ENCODE measurements at places on chromosomes 4 and X. TPM values are rescaled to one million over a fixed set of nuclear protein-coding genes. Genes with fewer than 3 reads are reported as not detected.

DNA sequence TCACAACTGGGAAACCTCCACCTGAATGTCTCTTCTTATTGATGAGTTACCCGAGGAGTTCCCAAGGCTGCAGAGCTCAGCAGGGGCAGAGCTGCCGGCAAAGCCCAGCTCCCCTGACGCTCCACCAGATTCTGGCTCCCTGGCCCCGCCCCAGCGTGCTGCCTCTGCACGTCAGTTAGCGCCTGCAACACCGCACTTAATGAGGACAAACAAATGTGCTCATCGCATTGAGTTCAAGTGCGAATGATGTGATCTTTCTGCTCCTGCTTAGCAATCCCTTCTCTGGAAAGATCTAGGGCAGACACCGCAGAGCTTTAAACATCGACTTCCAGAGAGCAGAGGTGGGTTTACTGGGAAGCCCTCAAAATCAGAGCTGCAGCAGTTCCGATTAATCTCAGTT, 55.5 kb upstream of the FBXW7 start:
- peaks cover 6% of the 10 kb centered on the region for H3K4me1 ChIP-seq
- H3K4me3 ChIP-seq, result peak overlapping the region; percentile 45
- no peaks in the 10 kb centered on the region for H3K27me3 ChIP-seq
- peak; percentile 96 for DNase-seq

POF1B gene
- not detected for total RNA-seq

- H3K27ac ChIP-seq, result no peak overlapping the region
- H3K4me3 ChIP-seq, result no peak overlapping the region
Measured at GRCh38 chr4:72207196-72207595, 175.4 kb downstream of the NPFFR2 start.

DNA sequence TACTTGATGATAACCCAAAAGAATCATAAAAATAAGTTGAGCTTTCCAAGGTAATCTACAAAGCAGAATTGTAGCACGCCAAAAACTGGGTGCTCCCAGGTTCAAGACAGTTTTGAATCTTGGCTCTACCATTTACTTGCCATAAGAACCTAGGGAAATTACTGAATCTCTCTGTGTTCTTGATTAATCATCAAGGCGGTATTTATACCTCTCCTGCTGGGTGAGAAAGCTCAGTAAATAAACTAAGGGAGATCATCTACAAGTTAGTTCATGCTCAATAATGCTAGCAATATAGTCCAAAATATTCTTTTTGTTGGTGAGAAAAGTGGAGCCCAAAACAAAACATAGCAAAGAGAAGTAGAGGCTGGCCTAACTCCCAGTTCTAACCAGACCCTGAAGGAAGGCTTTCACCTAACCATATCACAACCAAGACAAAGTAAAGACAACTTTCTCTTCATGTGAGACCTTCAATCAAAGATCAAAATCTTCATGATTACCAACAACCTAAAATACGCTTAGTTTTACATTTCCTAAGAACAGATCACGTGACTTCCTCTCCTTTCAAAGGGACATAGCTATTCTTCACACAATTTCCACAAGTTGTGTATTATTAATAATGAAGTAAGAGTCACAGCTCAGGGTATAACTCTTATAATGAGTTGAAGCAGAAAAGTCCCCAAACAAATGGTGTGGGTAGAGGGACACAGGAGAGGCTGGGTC, 34.4 kb downstream of the TNIP3 start:
- no peaks in the 10 kb centered on the region for H3K27me3 ChIP-seq
- H3K4me1 ChIP-seq, result peaks cover 4% of the 10 kb centered on the region
- H3K27ac ChIP-seq, result no peak overlapping the region
- no peak overlapping the region for H3K4me3 ChIP-seq
- DNase-seq, result no peak
- H3K36me3 ChIP-seq, result no peaks in the 10 kb centered on the region

DNA sequence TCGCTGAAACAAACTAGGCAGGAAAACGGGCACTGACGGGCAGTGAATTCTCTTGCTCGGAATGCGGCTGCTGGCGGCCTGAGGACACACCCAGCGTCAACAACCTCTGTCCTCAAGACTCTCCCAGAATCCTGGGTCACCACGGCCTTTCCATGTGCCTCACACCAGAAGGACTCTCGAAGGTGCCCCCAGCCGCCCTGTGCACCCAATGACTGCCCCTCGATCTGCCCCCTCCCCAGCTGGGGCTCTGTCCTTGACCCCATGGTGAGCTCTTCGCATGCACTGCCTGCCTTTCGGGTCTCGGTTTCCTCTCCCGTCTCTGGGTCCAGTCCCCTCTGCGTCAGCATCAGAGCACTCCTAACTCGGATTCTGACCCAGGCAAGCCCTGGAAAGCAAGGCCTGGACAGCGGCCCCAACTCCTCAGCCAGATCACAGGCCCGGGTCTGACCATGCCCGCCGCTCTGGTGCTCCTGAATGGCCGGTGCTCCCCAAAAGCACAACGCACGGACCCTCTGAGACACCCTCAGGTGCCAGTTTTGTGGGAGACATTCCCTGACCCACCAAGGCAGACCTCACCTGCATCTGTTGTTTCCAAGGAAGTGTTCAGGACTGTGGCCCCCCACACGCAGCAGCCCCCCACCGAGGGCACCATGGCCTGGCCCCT, 56.0 kb downstream of the ACOX3 start:
- H3K27me3 ChIP-seq, result no peaks in the 10 kb centered on the region
- no peak overlapping the region for H3K27ac ChIP-seq
- no peak for DNase-seq
- peaks cover 73% of the 10 kb centered on the region for H3K36me3 ChIP-seq
- H3K4me1 ChIP-seq, result no peaks in the 10 kb centered on the region
- no peak overlapping the region for H3K4me3 ChIP-seq

DNA sequence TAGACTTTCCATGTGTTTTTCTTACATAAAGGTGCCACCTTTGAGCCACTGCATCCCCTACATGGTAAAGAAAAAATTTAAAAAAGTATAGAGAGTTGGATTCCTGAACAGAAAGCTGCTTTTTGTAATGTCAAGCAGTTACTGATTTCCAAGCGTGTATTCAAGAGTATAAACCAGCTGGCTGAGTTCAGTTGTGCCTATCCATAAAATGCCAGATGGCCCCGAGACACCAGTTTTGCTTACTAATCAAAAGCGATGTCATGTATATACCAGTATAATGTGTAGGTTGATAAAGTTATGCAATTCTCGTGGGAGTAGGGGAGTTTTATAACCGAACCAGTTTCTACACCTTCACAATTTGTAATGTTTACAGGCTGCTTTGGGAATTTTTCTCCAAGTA, 26.2 kb upstream of the PNPLA4 start:
- no peaks in the 10 kb centered on the region for H3K4me1 ChIP-seq
- DNase-seq, result no peak

LRIT3 gene
- 1.7 TPM for total RNA-seq

- H3K27me3 ChIP-seq, result no peaks in the 10 kb centered on the region
- DNase-seq, result no peak
- H3K36me3 ChIP-seq, result no peaks in the 10 kb centered on the region
- H3K4me3 ChIP-seq, result no peak overlapping the region
- no peak overlapping the region for H3K27ac ChIP-seq
Measured at GRCh38 chr4:179112441-179113170, 1670.4 kb upstream of the AGA start.

DNA sequence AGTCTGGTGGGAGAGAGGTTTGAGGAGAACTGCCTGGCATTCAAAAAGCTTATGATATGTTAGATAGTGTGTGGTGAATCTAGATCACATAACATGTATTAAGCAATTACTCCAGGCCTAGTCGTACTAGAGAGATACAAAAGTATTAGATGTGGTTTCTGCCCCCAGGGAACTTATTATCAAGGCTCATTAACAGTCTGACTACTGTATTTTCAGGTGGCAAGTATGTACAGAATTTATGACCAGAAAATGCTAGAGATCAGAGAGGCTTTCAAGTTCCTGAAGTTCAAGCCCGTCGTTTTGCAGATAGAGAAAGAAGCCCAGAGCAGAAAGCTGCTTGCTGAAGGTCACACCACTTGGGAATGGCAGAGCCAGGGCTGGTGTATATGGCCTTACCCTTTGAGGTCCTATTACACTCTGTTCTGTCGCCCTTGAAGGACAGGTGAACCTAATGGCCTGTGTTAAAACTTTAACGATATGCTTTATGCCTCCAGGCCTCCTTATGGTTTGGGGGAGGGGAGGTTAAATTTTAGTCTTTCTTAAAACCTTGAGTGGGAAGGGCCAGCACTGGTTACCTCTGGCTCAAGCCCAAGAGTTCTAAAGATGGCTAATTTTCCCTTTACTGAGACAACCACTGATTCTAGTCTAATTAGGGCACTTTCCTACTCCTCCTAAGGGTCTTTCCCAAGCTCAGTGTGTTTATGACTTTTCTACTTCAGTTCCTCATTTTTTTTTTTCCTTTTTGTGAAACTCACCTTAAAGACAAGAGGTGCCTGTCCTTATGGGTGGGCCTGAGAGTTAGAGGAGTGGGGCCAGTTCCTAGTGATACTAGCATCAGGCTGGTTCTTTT, 19.9 kb downstream of the TMEM164 start:
- H3K27me3 ChIP-seq, result no peaks in the 10 kb centered on the region
- no peak for DNase-seq
- H3K36me3 ChIP-seq, result no peaks in the 10 kb centered on the region
- H3K4me3 ChIP-seq, result no peak overlapping the region

PASD1 gene
- total RNA-seq, result not detected

DNA sequence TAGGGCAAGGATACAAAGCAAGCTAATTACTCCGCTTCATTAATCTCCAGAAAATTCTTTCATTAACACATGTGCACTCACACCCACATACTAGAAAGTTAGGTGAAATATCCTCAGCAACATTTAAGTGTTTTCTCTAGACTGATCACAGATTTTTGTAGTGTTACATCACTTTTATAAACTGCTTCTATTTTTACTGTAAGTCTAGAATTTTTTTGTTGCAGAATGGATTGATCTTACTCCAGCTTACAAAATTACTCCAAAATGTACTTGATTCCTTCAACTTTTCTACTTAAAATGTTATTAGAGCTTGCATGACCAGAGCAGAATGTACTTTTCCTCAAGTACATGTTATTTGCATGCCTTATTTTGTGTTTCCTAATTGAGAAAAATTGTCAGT, 2325.2 kb downstream of the PCDH7 start:
- no peaks in the 10 kb centered on the region for H3K4me1 ChIP-seq
- no peak overlapping the region for H3K4me3 ChIP-seq
- H3K27me3 ChIP-seq, result no peaks in the 10 kb centered on the region
- no peaks in the 10 kb centered on the region for H3K36me3 ChIP-seq
- DNase-seq, result no peak

DNA sequence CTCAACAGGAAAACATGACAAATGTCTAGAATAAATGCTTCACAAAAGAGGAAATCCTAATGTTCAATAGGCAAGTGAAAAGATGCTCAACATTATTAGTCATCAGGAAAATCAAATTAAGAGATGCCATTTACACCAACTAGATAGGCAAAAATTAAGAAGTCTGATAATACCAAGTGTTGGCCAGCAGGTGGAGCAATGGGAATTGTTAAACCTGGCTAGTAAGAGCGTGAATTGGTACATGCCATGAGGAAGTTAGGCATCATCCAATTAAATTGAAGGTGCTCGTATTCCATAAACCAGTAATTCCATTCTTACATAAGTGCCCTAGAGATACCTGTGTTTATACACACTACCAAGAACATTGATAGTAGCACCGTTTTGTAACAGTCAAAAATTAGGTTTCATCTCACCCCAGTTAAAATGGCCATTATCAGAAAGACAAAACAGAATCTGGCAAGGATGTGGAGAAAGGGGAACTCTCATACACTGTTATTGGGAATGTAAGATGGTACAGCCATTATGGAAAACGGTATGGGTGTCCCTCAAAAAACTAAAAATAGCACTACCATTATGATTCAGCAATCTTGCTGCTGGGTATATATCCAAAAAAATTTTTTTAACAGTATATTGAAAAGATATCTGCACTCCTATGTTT, 14.0 kb upstream of the ZCCHC18 start:
- H3K4me1 ChIP-seq, result no peaks in the 10 kb centered on the region
- H3K27ac ChIP-seq, result no peak overlapping the region
- no peaks in the 10 kb centered on the region for H3K36me3 ChIP-seq
- H3K27me3 ChIP-seq, result no peaks in the 10 kb centered on the region

DNA sequence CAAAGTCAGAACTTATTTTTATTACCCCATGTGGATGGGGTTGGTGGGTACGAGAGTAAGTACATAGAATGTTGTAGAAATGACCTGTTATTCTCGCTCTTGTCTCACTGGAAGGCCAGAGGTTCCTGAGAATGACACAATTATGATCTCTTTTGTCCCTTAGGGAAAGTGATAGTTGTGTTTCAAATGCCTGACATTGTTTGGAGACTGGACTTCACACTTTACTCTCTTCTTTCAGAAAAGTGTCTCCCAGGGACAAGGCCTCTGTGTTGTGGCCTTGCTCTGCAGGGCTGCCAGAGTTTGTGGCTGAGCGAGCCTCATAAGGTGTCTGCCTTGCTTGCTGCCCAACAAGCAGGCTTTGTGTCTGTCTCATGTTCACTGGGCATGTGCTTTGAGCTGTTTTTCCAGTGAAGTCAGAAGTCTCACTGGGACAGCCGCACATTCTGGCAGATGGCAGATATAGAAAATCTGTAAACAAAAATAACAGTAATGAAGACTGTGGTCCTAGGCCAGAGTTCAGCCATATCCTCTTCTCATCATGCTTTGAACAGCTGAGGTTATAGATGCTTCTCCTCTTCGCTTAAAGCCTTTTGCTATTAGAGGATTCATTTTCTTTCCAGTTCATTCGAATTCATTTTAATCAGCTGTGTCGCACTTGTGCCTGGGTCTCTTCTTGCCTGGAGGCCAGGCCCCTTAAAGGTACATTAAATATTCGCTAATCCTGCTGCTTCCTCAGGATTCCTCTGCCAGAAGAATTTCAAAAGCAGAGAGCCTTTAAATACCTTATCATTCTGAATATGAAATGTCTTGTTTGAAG, 14.4 kb downstream of the PPEF1 start:
- H3K36me3 ChIP-seq, result no peaks in the 10 kb centered on the region
- no peaks in the 10 kb centered on the region for H3K4me1 ChIP-seq
- no peak overlapping the region for H3K4me3 ChIP-seq
- H3K27ac ChIP-seq, result no peak overlapping the region
- DNase-seq, result no peak
- no peaks in the 10 kb centered on the region for H3K27me3 ChIP-seq

- peaks cover 37% of the 10 kb centered on the region for H3K27me3 ChIP-seq
- H3K36me3 ChIP-seq, result no peaks in the 10 kb centered on the region
- no peak for DNase-seq
Measured at GRCh38 chr4:155761916-155762315, 3.1 kb downstream of the GUCY1B1 start.

- H3K27ac ChIP-seq, result no peak overlapping the region
- no peaks in the 10 kb centered on the region for H3K27me3 ChIP-seq
- H3K4me1 ChIP-seq, result peaks cover 3% of the 10 kb centered on the region
Measured at GRCh38 chrX:104319346-104319745, 64.6 kb upstream of the ESX1 start.

ZNF157 gene
- 0.97 TPM for total RNA-seq
